ENCODE measurements at places on chromosomes 3 and 15.

DNA sequence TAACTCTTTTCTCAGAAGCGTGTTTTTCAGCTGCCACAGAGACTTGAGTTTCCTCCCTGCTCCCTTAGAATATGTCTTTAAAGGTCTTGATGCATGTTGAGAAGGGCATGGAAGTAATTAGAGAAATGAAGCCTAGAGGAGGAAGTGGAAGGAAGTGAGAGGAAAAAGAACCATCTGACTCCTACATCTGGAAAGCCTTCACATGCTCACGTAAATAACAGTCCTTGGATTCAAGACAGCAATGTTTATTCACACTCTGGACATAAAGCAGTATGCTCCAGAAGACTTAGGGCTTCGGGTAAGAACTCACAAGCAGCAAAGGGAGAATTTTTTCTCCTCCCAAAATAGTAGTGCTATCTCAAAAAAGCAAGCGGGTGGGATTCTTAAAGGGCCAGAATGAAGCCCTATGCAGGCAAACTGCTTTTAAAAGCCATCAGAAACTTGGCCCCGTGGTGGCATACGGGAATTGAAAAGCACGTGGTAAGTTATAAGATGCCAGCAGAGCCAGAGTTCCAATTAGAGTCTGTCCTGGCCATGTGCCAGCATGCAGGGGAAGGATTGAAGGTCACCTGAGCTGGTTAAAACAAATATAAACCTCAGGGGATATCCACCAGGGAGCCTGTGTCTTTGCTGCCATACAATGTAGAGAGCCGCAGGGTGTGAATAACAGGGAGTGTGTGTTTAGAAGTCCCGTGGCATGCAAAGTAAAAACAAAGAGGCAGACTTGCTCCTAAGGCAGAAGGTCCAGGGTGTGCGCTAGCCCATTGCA, 380.8 kb upstream of the NDN start:
- DNase-seq, result no peak

- no peak for DNase-seq
These were observed 1101.0 kb downstream of the ROBO2 start for GRCh38 chr3:78140866-78141265.

DNA sequence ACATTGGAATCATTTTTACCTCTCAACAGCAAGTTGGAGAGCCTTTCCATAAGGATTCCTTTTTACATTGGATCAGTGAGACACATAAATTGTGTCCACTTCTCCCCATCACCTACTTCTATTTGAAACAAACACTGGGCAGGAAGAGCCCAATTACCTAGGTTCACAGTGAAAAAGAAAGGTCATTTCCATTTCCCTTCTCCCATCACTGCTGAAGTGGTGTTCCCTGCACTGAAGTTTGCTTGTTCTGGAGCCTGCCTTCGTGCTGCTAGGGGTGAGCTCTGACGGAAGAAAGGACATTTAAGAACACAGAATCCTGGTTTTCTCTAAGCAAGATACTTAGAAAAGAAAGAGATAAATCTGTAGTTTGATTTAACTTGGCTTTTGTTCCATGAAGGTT, 123.8 kb upstream of the ZBTB20 start:
- no peak for DNase-seq

GRCh38 chr3:10459954-10460754, 45.2 kb downstream of the ATP2B2 start:
- DNase-seq, result peak; percentile 52

Data from PC-9 (cell line).